ENCODE measurements at places on chromosomes 2 and 18.

- DNase-seq: no peak
These were observed 2.3 kb upstream of the SLC20A1 start for GRCh38 chr2:112643488-112643887.

DNA sequence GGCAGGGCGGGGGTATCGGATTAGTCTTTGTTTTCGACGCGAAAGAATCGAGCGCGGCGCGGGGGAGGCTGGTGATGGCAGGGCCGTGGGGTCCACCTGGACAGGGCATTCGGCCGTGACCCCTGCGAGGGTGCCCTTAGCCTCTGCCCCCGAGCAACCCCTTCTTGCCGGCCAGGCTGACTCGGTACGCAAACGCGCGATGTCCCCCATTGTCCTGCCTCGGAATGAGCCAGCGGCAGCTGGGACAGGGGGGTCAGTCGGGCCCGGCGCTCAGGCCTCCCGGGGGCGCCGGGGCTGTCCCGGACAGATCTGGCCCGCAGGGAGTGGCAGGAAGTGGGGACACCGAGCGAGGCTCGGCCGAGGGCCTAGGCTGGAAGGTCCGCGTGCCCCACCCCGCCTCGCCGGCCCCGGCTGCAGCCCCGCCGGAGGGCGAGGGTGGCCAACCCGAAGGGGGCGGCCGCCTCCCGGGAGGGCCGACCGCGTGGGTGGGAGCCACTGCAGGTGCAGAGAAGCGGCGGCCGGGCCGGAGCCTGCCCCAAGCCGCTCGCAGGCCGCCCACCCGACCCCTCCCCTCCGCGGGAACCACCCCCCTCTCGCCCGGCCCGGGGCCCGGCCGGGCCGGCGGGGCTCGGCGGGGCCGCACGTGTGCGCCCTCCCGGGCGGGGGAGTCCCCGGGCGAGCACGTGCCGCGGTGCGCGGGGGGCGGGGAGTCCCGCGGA is at the start of gene TET3:
TET3 (plus strand) TSS at position 708 of the 719 bp plus-strand sequence. CDS start 1,494 bp downstream, outside the sequence.
- no peak for DNase-seq

DNA sequence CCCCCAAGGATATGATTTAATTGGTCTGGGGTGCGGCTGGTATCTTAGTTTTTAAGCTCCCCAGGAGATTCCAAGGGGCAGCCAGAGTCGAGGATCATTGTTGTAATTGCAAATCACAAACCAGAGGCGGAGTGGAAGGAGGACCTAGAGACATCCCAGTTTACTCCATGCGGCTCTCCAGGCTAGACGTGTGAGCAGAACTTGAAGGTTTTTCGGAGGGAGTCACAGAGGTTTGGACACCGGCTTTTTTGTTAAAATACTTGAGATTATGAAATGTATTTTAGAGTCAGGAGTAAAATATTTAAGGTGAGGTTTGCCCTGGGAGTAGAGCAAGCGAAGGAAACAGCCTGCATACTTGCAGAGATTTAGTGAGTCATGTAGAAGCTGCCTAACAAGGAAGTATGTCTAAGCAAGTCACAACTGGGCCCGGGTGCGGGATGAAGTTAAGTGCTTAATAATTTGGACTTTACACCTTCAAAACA is 39.5 kb downstream of the TGOLN2 start:
- DNase-seq: no peak

DNA sequence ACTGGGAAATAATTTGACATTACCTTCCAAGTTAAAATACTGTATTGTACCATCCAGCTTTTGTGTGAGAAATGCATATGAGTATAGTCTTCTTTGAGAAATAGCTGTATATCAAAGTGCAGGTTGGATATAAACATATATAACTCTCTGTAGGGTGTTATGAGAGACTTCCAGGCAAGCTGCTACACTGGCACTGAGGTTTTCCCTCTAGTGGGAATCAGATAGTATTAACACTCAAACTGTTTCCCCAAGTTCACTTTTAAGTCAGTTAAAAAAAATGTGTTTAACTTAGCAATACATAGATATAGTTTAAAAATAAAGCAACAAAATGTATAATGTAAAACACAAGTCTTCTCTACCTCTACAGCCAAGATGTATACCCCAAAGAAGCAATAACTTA is 368.4 kb upstream of the SLC8A1 start:
- DNase-seq: no peak

GRCh38 chr18:76405681-76406356 is 89.2 kb downstream of the ZNF516 start:
- no peak for DNase-seq

- DNase-seq: no peak
These were observed 3.4 kb downstream of the CYTIP start for GRCh38 chr2:157440404-157441071.

GRCh38 chr2:226702376-226702775 is 97.2 kb downstream of the IRS1 start:
- no peak for DNase-seq

- no peak for DNase-seq
These were observed 209.5 kb downstream of the LPIN1 start for GRCh38 chr2:11955884-11956291.

GRCh38 chr2:156326526-156327095 is 5.9 kb downstream of the NR4A2 start:
- no peak for DNase-seq

- no peak for DNase-seq
These were observed 217.9 kb downstream of the NAPG start for GRCh38 chr18:10743766-10744165.

- no peak for DNase-seq
These were observed 39.9 kb downstream of the RPL37A start for GRCh38 chr2:216538538-216538937.

DNA sequence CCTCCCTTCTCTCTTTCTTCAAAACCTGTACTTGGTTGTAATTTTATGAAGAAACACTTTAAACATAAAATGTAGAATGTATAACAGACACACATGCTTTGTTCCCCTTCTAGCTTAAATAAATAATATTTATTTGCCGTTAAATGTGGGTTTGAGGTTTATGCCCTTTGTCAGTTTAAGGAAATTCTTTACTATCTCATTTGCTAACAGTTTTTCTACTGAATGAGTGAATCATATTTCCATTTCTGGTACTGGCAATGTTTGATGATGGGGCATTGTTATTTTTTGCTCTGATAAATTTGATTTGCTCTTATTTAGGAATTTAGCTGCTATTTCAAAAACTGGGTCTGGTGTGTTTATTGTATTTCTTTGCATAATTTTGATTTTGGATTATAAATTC is 555.6 kb downstream of the CCDC85A start:
- DNase-seq: no peak

GRCh38 chr2:171018522-171018921 is 89.5 kb downstream of the GORASP2 start:
- DNase-seq: no peak

- DNase-seq: no peak
These were observed 49.5 kb downstream of the PTPRM start for GRCh38 chr18:7616661-7617060.

GRCh38 chr2:233468741-233469110 is 97.9 kb downstream of the USP40 start:
- DNase-seq: no peak

DNA sequence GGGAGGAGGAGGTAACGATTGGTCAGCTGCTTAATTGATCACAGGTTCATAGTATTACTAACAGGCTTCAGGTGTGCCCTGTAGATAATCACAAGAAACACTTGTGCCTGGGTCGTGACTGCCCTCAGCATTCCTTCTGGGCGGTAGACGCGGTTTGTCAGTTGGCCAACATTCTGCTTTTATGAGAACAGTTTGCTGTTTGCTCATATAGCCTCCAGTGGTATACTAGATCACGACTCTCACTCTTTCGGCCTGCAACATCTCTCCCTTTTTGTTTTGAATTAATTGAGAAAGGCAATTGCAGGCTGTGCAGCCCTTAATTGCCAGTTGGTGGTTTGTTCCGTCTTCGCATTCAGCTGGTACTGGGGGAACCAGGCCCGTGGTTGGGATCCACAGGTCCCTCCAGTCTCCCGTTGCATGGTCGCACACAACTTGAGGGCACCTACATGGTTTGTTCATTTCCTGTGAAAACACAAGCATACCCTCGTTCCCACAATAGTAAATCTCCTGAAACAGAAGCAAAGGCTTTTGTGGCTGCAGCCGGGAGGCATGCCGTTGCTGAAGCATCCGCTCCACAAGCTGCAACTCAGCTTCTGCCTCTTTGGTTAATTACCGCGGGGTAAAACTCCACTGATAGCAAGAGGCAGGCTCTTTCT is 30.3 kb upstream of the GPR17 start:
- DNase-seq: no peak
